ENCODE measurements at places on chromosomes 13 and 19. TPM values are rescaled to one million over a fixed set of nuclear protein-coding genes. Genes with fewer than 3 reads are reported as not detected.

DNA sequence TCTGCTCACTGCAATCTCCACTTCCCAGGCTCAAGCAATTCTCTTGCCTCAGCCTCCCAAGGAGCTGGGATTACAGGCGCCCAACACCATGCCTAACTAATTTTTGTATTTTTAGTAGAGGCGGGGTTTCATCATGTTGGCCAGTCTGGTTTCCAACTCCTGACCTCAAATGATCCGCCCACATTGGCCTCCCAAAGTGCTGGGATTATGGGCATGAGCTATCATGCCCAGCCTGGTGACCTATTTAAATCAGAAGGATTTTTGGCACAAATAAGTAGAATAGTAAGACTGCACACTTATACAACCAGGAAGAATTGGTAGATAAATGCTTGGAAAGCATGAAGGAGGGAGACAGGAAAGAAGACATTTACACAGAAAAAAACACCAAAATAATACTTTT, 53.4 kb upstream of the AKAP11 start:
- no peak for DNase-seq

- DNase-seq: no peak
Measured at GRCh38 chr19:1762243-1763117, 9.2 kb downstream of the ONECUT3 start.

DNA sequence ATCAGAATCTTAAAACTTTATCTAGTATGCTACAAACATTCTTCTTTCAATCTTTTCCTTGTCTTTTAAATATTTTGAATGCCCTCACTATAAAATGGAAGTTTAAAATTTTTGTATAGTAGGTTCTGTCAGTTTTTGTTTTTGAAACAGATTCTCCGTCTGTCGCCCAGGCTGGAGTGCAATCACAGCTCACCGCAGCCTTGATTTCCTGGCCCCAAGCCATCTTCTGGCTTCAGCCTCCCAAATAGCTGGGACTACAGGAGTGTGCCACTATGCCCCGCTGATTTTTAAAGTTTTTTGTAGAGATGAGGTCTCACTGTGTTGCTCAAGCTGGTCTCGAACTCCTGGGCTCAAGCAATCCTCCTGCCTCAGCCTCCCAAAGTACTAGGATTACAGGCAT, 20.7 kb downstream of the PHF11 start:
- DNase-seq: no peak

The DAND5 gene
- 0.28 TPM for total RNA-seq

The FRY gene
- total RNA-seq: 4.1 TPM

- peak; percentile 53 for DNase-seq
Measured at GRCh38 chr19:57302727-57303401, 17.4 kb upstream of the ZNF543 start.
